ENCODE measurements at places on chromosomes 3 and 15.

DNA sequence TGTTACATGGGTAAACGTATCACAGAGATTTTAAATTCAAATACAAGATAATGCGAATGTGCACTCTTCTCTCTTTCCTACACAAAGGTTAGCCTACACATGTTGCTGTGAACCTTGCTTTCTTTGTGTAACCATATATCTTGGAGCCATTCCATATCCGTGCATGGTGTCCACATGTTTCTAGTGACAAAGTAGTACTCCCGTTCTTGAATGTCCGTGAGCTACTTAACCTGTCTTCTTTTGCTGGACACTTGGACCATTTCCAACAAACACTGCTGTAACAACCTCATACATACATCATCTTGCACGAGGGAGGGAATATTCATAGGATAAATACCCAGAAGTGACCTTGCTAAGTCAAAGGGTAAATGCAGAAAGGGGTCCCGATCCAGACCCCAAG lies 75.0 kb downstream of the STRIT1 start:
- no peaks in the 10 kb centered on the region for H3K27me3 ChIP-seq
- H3K27ac ChIP-seq = no peak overlapping the region
- H3K36me3 ChIP-seq = no peaks in the 10 kb centered on the region
- no peak overlapping the region for H3K4me3 ChIP-seq
- no peaks in the 10 kb centered on the region for H3K4me1 ChIP-seq

DNA sequence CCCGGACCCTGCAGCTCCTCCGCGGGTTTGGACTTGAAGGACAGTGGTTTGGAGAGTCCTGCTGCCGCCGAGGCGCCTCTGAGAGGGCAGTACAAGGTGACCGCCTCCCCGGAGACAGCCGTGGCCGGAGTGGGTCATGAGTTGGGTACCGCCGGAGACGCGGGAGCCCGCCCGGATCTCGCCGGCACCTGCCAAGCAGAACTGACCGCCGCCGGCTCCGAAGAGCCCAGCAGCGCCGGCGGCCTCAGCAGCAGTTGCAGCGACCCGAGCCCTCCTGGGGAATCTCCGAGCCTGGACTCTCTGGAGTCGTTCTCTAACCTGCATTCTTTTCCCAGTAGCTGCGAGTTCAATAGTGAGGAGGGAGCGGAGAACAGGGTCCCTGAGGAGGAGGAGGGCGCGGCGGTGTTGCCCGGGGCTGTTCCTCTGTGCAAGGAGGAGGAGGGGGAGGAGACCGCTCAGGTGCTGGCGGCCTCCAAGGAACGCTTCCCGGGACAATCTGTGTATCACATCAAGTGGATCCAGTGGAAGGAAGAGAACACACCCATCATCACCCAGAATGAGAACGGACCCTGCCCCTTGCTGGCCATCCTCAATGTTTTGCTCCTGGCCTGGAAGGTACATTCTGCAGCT lies 634 bp downstream of the MINDY2 start:
- peak; percentile 56 for DNase-seq
- H3K4me3 ChIP-seq = peak overlapping the region; percentile 71
- H3K27me3 ChIP-seq = no peaks in the 10 kb centered on the region
- peaks cover 10% of the 10 kb centered on the region for H3K4me1 ChIP-seq
- peak overlapping the region; percentile 96 for H3K27ac ChIP-seq

GRCh38 chr3:73379465-73379864 lies 245.3 kb downstream of the PDZRN3 start:
- H3K4me3 ChIP-seq = no peak overlapping the region
- peaks cover 14% of the 10 kb centered on the region for H3K36me3 ChIP-seq
- H3K27me3 ChIP-seq = no peaks in the 10 kb centered on the region
- H3K4me1 ChIP-seq = no peaks in the 10 kb centered on the region
- no peak overlapping the region for H3K27ac ChIP-seq
- no peak for DNase-seq

DNA sequence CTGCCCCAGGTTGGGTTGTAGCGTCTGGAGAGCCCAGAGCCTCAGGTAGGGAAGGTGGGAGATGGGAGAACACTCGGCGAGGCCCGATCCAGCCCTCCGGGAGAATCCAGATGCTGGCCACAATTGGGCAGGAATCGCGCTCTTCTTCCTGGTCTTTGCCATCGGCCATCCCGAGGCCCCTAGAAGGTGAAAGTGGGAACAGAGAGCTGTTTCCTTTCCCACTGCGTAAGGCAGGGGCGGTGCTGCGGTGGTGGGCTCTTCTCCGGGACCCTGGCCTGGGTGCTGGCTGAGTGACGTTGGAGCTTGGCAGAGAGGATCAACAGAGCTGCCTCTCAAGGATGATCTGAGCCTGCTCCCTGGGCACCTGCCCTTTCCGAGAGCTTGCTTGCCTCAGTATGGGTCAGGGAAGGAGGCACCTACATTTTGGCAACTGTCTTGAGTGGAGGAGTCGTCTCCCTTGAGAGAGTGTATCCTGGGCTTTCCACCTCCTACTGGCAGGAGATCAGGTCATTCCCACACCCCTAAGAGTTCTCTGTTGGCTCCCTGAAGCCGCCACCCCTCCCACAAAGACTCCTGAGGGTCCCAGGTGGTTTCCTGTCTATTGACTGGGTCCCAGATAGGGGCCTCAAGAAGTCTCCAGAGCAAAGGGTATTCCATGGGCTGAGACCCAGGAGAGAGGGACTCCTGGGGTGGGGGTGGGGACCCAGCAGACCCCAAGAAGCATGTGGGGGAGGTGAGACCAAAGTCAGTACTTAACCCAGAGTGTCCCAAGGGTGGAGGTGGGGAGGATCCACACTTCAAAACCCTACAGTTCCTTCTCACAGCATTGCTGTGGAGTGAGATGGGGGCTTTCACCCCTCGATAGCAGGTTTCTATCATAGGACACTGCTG lies 1.6 kb downstream of the C15orf39 start:
- DNase-seq = peak; percentile 33
- peaks cover 16% of the 10 kb centered on the region for H3K27me3 ChIP-seq
- peaks cover 39% of the 10 kb centered on the region for H3K4me1 ChIP-seq
- peaks cover 26% of the 10 kb centered on the region for H3K36me3 ChIP-seq
- H3K4me3 ChIP-seq = peak overlapping the region; percentile 93
- peak overlapping the region; percentile 85 for H3K27ac ChIP-seq

- H3K27ac ChIP-seq = no peak overlapping the region
- no peaks in the 10 kb centered on the region for H3K4me1 ChIP-seq
- no peak for DNase-seq
- H3K4me3 ChIP-seq = no peak overlapping the region
- H3K36me3 ChIP-seq = peaks cover 66% of the 10 kb centered on the region
These were observed 36.9 kb downstream of the CTNNB1 start for GRCh38 chr3:41236228-41236627.

- peaks cover 4% of the 10 kb centered on the region for H3K4me1 ChIP-seq
- H3K4me3 ChIP-seq = peak overlapping the region; percentile 95
- H3K27me3 ChIP-seq = no peaks in the 10 kb centered on the region
- H3K27ac ChIP-seq = peak overlapping the region; percentile 88
These were observed 656 bp downstream of the NGLY1 start for GRCh38 chr3:25782636-25782937.

DNA sequence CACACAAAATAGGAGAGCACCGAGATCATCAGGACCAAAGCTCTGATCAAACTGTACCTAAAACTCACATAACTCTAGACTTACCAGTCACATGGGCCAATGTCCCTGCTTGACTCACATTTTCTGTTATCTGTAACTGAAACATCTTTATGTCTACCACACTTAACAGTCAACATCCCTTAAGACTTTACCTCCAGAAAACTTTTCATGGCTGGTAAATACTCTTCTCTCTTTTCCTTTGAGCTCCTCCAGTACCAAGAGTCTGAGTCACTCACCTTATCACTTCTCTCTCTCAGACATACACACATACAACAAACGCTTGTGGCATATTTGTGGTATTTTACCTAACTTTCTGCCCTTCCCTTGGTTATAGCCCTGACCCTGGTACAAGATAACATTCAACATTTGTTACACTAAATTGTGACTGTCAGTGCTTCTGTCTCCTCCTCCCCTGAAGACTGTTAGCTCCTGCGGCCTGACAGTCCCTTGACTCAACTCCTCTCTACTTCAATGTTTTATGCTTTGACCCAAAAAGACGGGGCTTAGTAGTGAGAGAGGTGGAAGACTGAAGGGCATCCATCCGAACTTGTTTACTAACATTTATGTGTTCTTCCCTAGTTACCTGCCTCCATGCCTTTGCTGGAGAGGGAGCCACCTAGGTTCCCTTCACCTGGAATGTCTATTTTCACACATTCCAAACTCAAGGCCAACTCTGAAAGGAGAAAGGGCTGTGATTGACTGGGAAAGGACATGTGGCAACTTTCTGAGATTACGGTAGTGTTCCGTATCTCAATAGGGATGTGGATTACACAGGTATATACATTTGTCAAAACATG lies 3.7 kb upstream of the EFHB start:
- no peak overlapping the region for H3K27ac ChIP-seq
- no peak overlapping the region for H3K4me3 ChIP-seq
- H3K36me3 ChIP-seq = no peaks in the 10 kb centered on the region
- H3K27me3 ChIP-seq = peaks cover 4% of the 10 kb centered on the region

GRCh38 chr15:76065245-76065644 lies 5.5 kb downstream of the TMEM266 start:
- H3K36me3 ChIP-seq = no peaks in the 10 kb centered on the region
- H3K27ac ChIP-seq = no peak overlapping the region
- H3K4me3 ChIP-seq = no peak overlapping the region
- peaks cover 2% of the 10 kb centered on the region for H3K4me1 ChIP-seq
- H3K27me3 ChIP-seq = peaks cover 26% of the 10 kb centered on the region

DNA sequence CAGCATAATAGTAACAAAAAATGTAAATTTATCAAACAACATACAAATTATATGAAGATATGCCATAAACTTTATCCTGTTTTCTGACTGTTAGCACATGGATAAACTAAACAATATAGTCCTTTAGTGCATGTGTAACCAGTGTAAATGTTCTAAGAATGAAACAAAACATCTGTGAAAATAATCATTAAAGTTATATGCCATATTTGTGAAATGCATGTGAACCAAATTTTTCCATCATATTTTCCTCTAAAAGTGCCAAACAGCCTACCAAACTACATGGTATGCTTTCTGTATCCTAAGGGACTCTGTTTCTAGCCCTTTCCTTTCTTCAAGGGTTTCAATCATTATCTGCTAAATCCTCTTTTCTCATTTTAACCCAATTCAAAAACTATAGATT lies 23.9 kb upstream of the RSL24D1 start:
- no peaks in the 10 kb centered on the region for H3K4me1 ChIP-seq
- no peaks in the 10 kb centered on the region for H3K27me3 ChIP-seq
- DNase-seq = no peak
- H3K27ac ChIP-seq = no peak overlapping the region
- no peak overlapping the region for H3K4me3 ChIP-seq

- H3K27me3 ChIP-seq = no peaks in the 10 kb centered on the region
- DNase-seq = peak; percentile 37
- peaks cover 16% of the 10 kb centered on the region for H3K4me1 ChIP-seq
- no peak overlapping the region for H3K27ac ChIP-seq
- no peaks in the 10 kb centered on the region for H3K36me3 ChIP-seq
- H3K4me3 ChIP-seq = no peak overlapping the region
These were observed 183.9 kb downstream of the TPRG1 start for GRCh38 chr3:189355481-189356201.

GRCh38 chr15:93866948-93867347 lies 364.4 kb upstream of the MCTP2 start:
- peak; percentile 87 for DNase-seq
- H3K27ac ChIP-seq = peak overlapping the region; percentile 76
- H3K4me3 ChIP-seq = no peak overlapping the region
- no peaks in the 10 kb centered on the region for H3K36me3 ChIP-seq
- peaks cover 13% of the 10 kb centered on the region for H3K4me1 ChIP-seq

DNA sequence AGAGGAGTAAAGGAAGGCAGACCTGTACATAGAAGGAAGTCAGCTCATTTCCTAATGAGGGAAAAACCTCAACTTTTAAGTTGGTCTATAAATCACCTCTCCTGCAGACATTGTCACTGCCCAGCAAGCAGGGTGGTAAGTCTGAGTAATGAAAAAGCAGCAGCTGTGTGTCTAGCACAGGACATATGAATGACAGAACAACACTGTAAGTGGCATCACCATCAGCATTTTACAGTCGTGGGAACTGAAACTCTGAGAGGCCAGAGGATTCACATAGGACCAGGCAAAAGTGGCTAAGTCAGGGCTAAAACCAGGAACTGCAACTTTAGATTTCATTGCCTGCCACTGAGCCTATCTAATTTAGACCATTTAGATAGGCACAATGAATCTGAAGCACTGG lies 235.6 kb downstream of the CLSTN2 start:
- no peak for DNase-seq
- H3K27me3 ChIP-seq = no peaks in the 10 kb centered on the region
- no peaks in the 10 kb centered on the region for H3K4me1 ChIP-seq
- H3K27ac ChIP-seq = no peak overlapping the region
- no peak overlapping the region for H3K4me3 ChIP-seq
- no peaks in the 10 kb centered on the region for H3K36me3 ChIP-seq

GRCh38 chr15:39593656-39594445 lies 13.0 kb downstream of the THBS1 start:
- peaks cover 55% of the 10 kb centered on the region for H3K36me3 ChIP-seq
- no peaks in the 10 kb centered on the region for H3K4me1 ChIP-seq
- no peaks in the 10 kb centered on the region for H3K27me3 ChIP-seq
- no peak overlapping the region for H3K4me3 ChIP-seq

DNA sequence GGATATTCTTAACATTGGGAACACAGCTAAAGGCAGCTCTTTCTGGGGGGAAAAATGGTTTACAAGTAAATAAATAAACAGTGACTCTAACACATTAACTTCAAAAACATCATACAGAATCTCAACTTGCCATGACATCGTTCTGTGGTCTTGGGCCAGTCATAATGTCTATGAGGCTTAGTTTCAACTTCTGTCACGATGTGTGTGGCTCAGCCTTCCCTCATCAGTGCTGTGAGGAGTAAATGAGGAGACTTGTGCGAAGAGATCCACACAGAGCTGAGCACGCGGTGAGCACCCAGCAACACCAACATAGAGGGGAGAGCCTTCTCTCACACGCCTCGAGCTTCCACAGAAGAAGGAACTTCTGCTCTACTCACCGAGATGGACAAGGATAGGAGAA lies 49.0 kb downstream of the DZIP1L start:
- H3K4me3 ChIP-seq = no peak overlapping the region
- no peaks in the 10 kb centered on the region for H3K27me3 ChIP-seq
- no peak for DNase-seq
- no peaks in the 10 kb centered on the region for H3K4me1 ChIP-seq

DNA sequence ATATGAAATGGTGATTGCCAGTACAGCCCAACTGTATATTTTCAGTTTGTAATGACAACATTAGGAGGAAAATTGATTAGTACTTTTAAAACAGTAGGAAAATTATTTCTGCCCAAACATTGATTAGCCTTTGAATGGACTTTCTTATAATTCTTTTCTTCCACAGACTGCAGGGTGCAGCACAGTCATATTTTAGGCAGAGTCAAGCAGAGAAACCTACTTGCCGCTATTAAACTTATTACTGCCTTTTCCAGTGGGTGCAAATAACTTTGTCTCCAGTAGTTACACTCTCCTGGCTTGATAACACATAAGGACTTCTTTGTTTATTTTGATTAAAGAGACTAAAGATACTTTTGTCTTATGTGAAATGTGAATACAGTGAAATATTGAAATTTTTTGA lies 85.4 kb downstream of the PPM1L start:
- no peaks in the 10 kb centered on the region for H3K36me3 ChIP-seq
- H3K4me1 ChIP-seq = no peaks in the 10 kb centered on the region
- no peak overlapping the region for H3K4me3 ChIP-seq
- H3K27me3 ChIP-seq = no peaks in the 10 kb centered on the region
- no peak overlapping the region for H3K27ac ChIP-seq
